Hepatic stellate cell (primary cell): ENCODE measurements at places on chromosomes 6 and 20.
A peak's percentile ranks its signal among the peaks of the same experiment; 100 is the strongest.

GRCh38 chr6:20159781-20160540 is 52.3 kb downstream of the MBOAT1 start:
- DNase-seq, result peak; percentile 10

GRCh38 chr20:13990465-13990864 is at the start of gene SEL1L2:
TSS of gene SEL1L2 (minus strand) at chr20:13990614. CDS start at chr20:13990534, 80 bp downstream.
- no peak for DNase-seq

GRCh38 chr20:51541189-51542032 is 1.1 kb downstream of the NFATC2 start:
- DNase-seq, result peak; percentile 74

GRCh38 chr6:131966443-131966842 is 15.3 kb upstream of the CCN2 start:
- no peak for DNase-seq

DNA sequence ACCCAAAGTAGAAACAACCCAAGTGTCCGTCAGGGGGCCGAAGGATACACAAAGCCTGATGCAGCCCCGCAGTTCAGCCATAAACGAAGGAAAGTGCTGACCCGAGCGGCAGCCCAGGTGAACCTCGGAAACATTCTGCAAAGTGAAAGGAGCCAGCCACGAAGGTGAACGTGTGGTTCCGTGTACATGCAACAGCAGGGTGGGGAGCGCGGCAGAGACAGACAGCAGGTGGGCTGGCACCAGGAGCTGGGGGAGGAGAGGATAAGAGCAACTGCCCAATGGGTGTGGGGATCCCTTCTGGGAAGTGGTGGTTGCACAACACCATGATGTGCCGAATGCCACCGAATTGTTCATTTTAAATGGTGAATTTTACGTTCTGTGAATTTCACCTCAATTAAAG is 341.8 kb downstream of the ZFAND3 start:
- DNase-seq, result no peak

GRCh38 chr20:1934721-1935573 is 39.7 kb downstream of the SIRPA start:
- DNase-seq, result peak; percentile 94

GRCh38 chr20:3222635-3223600 is 13.6 kb downstream of the ITPA start:
- no peak for DNase-seq

GRCh38 chr6:166195860-166196238 is 28.2 kb upstream of the TBXT start:
- no peak for DNase-seq

GRCh38 chr6:68639211-68639610 is 4.1 kb downstream of the ADGRB3 start:
- DNase-seq, result no peak

GRCh38 chr6:47817749-47818148 is 35.9 kb downstream of the OPN5 start:
- no peak for DNase-seq

GRCh38 chr6:163772701-163773100 is 358.2 kb downstream of the QKI start:
- DNase-seq, result no peak

DNA sequence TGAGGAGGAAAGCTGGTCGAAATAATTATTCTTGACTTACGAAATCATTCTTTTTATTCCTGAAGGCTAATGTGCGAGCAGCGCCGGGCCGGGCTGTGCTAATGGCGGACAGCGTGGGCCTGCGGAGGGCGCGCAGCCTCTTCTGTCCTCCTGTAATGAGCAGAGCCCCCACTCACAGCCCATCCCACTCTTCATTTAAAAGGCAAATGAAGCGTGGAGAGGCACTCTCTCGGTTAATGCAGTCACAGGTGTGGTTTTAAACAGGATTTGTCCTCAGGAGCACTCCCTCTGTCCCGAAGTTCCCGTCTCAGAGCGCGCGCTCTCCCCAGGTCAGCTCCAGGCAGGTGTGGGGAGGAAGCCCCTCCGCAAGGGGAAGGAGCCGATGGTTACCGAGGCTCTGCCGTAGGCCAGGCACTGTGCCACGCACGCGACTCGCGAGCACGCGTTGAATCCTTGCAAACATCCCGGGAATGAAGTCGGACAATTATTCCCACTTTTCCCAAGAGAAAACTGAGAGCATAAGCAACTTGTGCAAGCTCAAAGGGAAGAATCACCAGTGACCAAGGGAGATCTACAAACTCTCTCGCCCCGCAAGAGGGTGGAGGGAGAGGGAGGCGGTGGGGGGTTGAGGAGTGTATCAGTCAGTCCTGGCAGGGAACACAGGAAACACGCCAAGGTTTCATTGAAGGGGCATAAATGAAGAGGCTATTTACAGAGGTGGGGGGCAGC is 35.5 kb upstream of the ZFAND3 start:
- peak; percentile 47 for DNase-seq

DNA sequence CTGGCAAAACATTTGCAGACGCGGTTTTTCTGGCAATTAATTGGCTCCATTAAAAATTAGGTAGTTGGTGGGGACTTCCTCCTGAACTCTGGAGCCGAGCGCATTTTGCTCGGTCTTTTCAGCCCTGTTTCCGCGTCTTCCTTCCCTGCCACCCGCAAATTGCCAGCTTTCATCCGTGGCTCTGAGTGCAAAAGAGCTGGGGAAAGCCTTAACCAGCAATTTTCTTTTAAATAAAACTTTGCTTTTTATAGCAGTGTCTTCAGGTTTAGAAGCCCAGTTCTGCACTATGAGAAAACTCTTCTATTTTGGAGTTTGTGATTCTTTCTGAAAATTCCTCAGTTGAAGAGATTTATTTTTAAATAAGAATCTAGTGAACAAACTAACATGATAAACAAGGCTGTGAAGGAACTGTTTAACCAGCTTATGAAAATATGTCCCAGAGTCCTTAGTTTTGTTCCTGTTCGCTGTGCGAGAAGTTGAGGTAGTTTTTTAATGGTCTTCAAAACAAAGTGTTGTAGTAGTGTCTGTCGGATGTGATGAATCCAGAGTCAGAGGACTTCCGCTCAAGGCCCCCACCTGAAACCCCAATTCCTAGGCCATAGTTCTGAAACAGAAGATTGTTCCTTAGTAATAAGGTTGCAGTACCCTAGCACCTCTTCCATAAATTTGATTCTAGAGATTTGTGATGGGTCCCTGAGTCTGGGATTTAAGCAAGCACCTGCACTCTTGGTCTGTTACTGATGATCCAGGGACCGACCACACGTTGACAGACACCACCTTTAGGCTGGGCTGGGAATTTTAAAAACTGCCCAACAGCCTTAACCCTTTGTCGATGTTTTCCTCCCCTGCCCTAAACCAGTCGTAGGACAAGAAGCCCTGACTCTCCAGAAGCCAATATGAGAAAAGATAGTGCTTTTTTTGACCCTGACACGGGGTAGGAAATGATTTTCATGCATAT is 950 bp downstream of the KCTD20 start:
- DNase-seq, result peak; percentile 22

DNA sequence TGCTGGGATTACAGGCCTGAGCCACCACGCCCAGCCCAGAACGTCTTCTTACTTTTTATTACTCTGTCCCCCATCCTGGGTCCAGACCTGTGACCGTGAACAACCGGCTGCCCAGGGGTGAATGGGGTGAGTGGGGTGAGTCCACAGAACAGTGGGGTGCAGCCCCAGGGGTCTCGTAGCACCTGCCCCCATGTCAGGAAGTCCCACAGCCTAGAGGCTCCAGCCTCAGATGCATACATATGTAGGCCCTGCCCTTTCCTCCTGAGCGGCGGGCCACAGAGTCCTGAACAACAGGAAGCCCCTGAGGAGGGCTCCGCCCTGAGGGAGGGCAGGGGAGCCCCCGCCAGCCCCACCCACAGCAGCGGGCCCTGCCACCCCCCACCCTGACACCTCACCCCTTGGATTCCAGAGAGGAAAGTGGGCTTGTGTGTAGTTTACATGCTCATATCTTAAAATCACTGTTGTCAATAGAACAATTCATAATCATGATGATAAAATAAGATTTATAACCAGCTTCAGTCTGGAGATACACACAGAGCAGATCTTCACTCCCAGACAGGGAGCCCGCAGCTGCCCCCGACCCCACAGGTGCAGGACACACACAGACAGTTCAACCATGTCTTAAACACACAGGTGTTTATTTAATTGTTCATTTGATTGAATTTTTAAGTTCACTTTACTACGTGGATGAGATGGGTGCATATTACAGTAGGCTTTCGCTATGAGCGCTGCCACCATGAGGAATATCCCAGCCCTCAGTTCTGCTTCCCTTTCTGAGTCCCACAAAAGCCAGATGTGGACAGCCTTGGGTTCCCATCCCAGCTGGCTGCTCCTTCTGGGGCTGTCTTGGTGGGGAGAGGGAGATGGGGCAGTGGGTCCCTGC is 12.4 kb upstream of the GMEB2 start:
- no peak for DNase-seq

DNA sequence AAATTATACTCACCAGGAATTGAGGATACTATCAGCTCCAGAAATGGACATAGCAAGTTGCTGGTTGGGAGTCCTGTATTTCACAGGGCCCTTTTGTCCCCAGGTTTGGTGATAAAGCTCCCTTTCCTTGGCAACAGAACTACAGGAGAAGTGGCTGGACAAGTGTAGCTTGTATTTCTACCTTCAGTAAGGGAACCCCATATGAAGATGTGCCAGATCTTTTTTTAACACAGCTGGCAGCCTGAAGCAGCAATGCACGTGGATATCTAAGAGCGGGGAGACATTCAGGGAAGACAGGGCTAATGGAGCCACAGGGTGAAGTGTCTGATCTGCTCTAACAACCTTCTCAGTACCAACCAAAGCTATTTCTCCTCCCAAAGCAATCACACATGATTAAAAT is 373.9 kb upstream of the ID4 start:
- no peak for DNase-seq
